Lung microvascular endothelial cell (primary cell): ENCODE measurements at places on chromosomes 7 and 10.

DNA sequence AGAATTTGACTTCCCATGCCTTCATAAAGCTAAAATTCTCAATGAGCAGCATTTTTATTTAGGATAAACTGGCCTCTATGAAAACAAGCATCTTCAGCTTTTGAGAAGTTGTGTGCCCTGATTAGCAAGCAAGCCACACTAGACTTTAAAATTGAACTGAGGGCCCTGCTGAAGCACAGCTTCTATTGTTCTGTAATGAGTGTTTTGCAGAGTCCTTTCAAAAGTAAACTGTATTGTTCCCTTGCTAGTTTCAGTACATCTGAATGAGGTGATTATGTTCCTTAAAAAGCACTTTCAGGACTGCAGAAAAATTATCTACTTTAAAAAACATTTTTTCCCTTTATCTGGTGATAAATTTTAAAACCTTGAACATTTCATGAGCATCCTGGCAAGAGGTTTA is 113.3 kb upstream of the PRPS1L1 start:
- no peak for DNase-seq

- DNase-seq = no peak
These were observed 166.3 kb downstream of the TNS3 start for GRCh38 chr7:47415318-47416212.

DNA sequence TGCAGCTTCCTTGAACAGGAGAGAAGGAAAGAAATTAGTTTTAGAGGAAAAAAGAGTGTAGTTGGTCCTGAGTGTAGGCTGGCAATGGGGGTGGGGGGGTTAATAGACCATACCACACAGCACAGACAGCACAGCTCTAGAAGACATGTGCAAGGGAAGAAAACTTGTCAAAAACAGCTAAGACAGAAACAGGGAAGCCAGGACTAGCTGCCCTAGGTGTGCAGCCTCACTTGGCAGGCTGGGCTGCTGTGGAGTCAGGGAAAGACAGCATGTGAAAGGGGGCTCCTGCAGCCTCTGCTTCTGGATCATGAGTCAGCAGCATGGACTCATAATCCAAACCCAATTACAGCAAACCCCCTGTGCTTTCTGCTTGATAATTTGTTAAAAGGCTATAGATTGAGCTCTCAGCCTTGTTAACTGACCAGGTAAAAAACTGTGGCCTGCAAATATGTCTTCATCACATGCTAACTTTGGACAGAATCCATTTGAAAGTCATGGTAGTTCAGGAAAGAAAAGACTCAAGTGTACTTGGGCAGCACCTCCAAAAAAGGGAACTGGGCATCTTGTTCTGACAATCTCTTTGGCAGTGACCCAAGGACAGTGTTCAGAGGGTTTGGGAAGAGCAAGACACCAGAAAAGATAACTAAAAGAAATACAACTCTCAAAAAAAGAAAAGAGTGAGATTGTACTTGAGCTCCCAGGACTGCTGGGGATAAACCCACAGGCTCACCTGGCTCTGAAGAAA is 142.2 kb upstream of the VWC2 start:
- DNase-seq = no peak

DNA sequence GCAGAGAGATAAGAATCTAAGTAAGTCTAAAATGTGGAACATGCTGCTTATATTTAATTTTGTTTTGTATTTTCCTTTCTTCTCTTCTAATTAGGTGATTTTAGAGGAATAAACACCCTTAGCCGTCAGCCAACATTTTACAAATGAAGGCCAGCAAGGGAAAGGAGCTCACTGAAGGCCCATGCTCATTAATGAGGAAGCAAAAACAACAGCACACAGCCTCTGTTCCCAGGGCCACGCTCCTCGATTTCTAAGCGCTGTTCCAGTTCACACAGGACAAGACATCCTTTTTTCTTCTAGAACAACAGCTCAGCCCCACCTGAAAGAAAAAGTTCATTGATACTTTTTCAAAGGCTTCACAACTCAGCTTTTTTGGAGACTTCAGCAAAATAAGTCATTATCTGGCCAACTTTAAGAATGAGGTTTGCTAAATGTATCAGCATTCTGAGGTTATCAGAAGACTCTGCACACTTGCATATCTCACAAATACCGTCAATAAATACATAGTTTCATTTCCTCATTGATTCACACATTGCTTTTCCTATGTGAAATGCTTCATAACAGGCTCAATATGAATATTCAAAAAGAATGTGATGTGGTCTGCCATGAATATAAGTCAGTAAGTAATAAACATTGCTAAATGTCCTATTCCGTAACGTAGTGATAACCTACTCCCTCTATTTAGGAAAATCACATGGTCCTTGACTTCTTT is 34.8 kb upstream of the SFMBT2 start:
- no peak for DNase-seq

DNA sequence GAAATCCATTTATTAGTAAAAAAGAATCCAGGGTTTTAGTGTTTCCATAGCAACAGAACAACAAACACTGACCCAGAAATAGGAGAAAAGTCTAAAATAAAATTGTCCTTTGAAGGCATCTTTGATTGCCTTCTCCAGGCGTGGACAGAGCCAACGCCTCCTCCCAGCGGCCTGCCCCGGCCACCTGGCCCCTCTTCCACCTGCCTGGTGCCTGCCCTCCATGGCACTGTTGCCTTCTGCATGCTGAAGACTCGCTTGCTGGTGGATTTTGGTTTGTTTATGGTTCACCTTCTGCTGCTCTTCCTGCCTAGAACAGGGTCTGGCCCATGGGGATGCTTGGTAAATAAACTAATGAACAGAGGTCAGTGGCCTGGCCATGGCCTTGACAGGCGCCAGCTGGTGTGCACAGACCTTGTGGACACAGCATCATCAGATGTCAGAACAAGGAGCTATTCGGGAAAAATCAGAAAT is 107.4 kb downstream of the DYNC2I1 start:
- DNase-seq = no peak

GRCh38 chr7:137962875-137963507 is 38.9 kb downstream of the CREB3L2 start:
- no peak for DNase-seq

DNA sequence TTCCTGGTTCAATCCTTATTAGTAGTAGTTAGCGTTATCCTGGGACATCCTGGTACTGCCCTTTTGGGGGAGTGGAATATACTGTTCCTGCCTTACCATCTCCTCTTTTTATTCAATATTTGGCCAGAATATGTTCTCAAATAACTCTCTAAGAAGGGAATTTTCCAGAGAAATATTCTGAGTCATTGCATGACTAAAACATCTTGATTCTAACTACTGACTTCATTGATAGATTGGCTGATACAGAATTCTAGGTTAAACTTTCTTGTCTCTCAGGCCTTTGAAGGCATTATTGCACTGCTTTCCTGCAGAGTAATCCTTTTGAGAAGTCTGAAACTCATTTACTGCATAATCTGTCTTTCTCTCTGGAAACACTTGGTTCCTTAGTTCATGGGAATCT is 275.5 kb upstream of the DGKB start:
- no peak for DNase-seq

GRCh38 chr7:354597-355470 is 64.9 kb downstream of the FOXL3 start:
- DNase-seq = peak; percentile 21

- no peak for DNase-seq
These were observed 138.0 kb downstream of the DYNC1I1 start for GRCh38 chr7:95910341-95910740.

- DNase-seq = peak; percentile 43
These were observed 613 bp downstream of the AP5Z1 start for GRCh38 chr7:4775848-4776623.

DNA sequence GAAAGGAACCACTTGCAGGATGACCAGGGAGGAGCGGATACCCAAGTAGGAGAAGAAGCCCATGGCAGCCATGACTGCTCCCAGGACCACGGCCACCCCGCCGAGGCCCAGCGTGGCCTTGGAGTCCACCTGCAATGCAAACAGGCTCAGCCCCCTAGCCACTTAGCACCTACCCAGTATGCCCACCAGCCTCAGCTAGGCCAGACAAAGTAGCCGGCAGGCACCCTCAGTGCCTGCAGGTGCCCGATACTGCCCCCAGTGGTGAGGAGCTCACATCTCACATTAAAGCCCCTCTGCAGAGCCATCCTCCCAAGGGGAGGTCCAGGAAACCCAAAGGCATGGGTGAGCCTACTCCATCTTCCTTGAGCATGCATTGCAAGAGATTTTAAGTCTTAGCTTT is 6.6 kb downstream of the NPC1L1 start:
- DNase-seq = peak; percentile 41

DNA sequence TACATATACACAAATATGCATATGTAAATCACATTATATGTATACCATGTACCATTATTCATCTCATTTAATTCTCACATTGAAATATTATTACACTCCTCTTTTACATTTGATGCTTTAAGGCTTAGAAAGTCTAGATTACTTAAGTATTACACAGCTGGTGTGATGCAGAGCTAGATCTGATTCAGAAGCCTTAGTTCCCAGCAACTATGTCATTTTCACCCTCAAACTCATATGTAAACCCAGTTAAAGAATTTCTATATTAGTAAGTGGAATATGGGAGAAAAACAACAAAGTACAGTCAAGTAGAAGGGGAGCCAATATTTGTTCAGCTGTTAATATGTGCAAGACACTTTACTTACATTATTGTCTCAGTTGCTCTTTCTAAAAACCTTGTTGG is 74.3 kb upstream of the CSTF2T start:
- no peak for DNase-seq

GRCh38 chr10:63713191-63714144 is 192.3 kb downstream of the REEP3 start:
- DNase-seq = peak; percentile 95

- DNase-seq = peak; percentile 56
These were observed 46.6 kb downstream of the PWWP2B start for GRCh38 chr10:132443605-132443982.

GRCh38 chr10:10914144-10914543 is 103.5 kb upstream of the CELF2 start:
- no peak for DNase-seq

- no peak for DNase-seq
These were observed 137.1 kb upstream of the NEBL start for GRCh38 chr10:21034241-21034640.
